AG09309 (cell line): ENCODE measurements at places on chromosomes 11 and 22.

GRCh38 chr11:64661146-64661545, 61.9 kb downstream of the NRXN2 start:
- DNase-seq = peak; percentile 41

- no peak for DNase-seq
These were observed 38.4 kb downstream of the NF2 start for GRCh38 chr22:29641700-29642330.

GRCh38 chr11:65894034-65894591, 3.6 kb downstream of the CCDC85B start:
- DNase-seq = no peak

DNA sequence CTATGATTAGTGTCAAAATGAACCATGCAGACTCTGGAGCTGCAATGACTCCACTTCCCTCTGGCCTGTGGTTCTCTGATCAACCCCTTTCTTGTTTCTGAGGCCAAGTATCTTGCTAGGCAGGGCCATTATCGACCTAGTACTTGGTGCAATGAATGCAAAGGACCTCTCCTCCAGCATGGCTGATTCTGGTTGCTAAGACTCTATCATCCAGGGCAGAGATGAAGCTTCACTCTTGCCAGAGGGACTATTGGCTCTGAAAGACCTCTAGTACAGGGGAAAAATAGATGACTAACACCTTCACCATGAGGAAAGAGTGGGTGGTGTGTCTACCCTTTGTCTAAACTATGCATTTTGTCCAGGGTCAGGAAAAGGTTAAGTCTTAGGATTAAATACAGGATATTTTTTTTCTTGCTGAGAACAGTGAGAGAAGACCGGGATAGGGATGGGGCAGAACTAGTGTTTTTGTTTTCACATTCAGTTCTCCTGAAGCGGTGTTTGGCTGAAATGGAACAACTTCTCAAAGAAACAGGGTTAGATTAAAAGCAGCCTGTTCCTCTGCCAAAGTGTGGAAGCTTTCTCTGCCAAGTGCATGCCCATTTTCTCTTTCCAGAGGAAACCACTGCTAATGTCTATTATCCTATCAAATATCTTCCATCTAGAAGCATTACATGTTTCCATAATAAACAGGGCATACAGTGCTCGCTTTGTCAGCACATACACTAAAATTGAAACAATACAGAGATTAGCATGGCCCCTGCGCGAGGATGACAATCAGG, 5.0 kb upstream of the MTFP1 start:
- peak; percentile 59 for DNase-seq

DNA sequence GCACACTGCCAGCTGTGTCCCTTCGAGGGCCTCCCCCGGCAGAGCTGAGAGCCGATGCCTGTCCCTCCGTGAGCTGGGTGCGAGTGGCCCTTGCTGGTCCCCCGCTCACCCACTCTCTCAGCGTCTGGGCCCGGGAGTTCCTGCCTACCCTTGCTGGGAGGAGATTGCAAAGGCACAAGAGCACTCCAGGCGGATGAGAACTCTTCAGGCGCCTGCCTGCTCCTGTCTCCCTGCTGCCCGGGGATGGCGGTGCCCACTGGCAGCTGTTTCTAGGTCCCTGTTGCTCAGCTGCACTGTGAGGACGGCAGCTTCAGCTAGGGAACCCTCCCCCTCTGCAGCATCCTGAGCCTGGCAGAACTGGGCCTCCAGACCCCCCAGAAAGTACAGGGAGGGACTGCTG, 61.1 kb downstream of the FLRT1 start:
- no peak for DNase-seq

GRCh38 chr11:46999217-46999616, 62.7 kb downstream of the CSTPP1 start:
- DNase-seq = no peak

DNA sequence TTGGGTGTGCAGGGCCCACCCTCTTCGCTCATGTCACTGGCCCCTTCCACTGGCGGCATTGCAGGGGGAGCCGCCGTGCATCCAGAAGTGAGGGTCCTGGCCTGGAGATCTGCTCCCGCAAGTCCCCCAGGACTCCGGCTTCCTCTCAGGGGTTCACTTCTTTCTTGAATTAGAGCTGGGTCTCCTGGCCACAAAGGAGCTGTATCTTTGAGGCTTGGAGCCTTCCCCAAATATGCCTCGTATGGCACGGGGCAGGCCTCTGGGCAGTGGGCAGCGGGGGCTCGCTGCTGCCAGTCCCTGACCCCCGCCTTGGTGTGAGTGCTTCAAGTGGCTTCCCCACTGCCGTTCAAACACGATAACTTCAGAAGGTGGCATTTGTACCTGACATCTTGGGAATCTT, 7.4 kb upstream of the IFITM3 start:
- no peak for DNase-seq

- DNase-seq = no peak
These were observed 1.3 kb upstream of the ZNF70 start for GRCh38 chr22:23752090-23752691.

DNA sequence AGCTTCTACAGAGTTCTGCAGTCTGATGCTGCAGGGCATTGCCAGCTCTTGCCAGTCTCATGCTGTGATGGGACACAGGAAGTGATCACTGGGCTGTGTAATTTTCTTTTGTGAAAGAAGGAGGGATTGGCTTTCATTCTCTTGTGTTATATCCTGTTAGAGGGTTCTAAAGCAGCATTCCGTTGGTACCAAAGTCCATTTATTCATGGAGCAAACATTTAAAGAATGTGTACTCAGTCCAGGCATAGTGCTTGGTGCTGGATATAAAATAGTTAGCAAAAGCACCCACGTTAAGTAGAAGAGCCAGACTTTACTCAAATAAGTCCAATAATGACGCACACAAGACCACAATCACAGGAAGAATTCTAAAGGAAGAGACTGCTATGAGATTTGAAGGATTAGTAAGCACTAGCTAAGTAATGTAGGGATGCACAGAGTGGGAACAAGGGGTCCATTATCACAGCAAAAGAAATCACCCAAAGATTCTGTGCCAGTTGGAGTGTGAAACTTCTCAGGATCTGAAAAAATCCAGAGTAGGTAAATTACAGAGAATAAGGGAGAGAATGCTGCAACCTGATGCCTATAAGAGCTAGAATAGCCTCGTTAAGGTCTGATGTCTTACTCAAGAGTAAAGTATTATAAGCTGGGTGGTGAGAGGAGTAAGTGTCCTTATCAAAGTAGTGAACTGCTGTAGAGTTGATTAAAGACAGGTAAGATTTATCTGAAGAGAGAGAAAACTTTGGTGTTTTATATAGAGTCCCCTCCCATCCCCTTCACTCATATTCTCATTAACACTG, 728.3 kb downstream of the METTL15 start:
- DNase-seq = peak; percentile 98

DNA sequence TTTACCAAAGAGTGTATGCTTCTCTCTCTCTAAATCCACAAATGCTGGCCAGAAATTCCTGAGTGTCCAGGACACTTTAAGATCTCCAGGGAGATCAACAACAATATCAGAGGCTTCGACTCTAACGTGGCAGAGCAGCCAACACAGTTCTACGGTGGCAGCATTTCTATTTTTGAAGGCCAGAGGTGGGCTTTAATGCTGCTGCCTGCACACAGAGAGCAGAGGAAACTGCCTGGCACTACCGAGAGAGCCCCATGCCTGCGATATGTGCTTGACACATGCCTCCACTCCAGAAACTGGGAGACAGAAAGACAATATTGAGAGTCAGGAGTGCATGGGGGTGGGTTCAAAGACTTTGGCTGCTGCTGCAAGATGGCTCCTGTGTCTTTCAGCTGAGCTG, 48.8 kb upstream of the GALNT18 start:
- DNase-seq = no peak

- DNase-seq = no peak
These were observed 10.7 kb downstream of the PRPF19 start for GRCh38 chr11:60895687-60896086.

DNA sequence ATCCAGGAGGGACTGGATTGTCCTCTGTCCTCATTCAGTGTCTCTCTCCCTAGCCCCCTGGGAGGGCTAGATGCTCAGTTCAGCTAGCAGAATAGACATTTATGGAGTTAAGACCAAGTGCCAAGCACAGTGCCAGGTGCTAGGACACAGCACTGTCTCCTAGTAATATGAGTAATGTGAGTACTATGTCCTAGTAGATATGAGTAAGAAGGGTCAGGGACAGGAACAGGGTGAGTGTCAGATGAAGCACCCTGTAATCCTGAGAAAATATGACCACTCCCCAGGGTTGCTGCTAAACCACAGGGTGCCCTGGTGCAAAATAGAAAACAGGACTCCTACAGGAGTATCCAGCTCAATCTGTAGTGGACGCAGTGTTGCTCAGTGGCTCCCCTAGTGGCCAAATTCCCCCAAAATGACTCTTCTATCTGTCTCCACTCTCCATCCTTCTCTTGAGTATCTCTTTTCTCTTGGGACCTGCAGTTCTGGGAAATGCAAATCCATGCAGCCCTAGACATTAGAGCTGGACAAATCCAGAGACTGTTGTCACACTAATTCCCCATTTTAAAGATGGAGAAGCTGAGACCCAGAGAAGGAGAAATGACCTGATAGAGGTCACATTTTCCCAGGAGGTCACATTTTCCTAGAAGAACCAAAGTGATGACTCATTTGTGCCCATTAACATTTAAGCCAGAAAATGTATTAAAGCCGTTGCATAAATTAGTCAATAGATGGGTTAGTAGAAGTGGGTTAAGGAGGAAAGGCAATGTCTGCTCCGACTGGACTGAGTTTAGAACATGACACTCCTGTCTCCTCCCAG, 214.3 kb downstream of the NXPE2 start:
- no peak for DNase-seq

- peak; percentile 42 for DNase-seq
These were observed 6.0 kb upstream of the OR5B21 start for GRCh38 chr11:58513747-58514367.

DNA sequence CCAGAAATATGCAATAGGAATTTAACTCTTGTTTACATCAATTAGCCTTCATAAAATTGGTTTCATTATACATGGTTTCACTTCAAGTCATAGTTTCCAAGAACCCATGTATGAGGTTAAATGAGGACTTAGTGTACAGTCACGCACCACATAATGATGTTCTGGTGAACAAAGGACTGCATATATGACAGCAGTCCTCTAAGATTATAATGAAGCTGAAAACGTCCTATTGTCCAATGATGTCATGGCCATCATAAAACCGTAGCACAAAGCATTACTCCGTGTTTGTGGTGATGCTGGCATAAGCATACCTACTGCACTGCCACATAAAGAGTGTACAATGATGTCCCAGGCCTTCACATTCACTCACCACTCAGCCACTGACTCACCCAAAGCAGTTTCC, 31.1 kb downstream of the SMCO4 start:
- no peak for DNase-seq

DNA sequence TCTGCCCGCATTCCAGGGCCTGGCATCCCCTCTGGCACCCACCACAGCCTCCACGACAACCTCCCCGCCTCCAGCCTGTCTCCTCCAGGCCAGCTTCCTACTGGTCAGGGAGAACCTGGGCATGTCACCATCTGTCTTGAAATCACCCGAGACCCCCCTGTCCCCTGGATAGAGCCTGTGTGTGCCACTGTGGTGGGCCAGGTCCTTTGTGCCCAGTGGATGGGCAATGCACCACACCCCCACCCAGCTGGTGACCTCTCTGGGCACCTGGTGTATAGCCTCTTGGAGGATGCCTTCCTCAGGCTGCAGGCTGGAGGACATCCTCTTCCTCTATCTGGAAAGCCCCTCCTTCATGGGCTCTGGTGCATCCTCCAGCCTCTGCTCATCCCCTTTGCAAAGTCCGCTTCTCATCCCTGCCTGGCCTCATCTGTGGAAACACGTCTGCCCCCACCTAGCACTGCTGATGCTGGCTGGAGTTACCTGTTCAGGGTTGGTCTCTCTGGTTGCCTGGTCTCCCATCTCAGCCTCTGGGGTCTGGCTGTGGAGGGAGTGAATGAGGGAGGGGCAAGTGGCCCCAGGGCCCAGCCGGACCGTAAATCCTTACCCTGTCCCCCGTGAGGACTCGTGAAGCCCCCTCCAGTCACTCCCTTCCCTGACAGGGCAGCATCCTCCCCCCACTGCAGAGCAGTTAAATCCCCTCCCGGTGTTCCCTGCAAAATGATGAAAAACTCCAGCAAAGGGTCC, 589.6 kb downstream of the TBC1D22A start:
- DNase-seq = no peak

DNA sequence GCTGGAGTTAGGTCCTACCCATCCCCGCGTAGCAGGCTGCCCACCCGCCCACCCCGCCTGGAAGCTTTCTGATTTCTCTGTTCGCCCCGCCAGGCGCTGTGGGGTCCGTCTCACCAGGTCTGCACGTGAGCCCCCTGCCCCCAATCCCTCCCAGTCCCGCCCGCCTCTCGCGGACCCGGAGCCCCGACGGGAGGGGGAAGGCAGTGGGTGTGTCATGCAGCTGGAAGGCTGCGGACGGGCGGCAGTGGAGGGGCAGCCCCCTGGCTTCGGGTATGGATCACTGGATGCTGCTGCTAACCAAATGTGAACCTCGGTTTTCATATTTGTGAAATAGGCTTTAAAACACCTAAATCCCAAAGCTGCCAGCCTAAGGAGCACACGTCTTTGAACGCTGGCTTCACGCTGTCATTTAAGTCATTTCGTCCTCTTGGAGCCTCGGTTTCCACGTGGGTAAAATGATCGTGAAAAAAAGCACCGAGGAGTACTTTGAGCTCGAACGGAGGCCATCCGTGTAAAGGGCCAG, 568 bp upstream of the BIK start:
- no peak for DNase-seq

DNA sequence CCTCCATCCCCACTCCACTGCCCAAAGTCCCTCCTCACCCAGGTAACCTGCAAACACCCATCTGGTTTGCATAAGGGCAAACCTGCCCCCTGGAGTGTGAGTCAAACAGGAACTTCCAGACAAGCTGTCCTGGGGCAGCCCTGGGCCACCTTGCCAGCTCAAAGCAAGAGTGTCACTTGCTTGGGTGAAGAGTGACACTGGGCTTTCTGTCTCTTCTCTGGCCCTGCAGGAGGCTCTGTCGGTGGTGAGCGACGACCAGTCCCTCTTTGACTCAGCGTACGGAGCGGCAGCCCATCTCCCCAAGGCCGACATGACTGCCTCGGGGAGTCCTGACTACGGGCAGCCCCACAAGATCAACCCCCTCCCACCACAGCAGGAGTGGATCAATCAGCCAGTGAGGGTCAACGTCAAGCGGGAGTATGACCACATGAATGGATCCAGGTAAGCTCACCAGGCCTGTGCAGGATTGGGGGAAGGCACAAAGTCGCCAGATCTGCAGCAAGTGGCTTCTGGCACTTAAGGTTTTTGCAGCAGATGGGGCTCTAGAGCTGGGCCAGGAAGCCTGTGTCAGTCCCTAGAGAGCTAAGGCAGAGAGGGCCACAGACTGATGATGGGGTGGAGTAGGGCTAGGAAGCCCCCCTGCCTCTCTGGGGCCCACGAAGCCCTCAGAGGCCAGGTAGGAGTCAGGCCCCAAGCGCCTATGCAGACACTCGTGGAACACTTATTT, 64.2 kb downstream of the FLI1 start:
- DNase-seq = no peak

DNA sequence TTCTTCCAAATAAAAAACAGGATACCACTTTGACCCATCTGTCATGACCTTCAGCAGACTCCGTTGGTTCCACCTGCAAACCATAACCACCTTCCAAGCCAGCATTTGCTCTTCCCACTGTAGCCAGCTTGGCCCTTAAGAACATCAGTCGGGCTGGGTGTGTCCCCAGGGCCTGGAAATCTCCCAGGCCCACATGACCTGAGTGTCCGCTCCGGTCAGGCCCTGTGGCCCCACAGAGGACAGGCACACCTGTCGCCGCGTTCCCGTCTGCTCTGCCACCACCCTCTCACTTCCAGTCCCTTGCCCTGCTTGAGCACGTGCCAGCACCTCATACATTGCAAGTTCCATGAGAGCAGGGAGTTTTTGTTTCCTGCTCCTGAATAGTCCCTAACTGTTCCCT, 65.7 kb upstream of the PITPNB start:
- DNase-seq = no peak
